ENCODE measurements at places on chromosomes 11 and 22.

DNA sequence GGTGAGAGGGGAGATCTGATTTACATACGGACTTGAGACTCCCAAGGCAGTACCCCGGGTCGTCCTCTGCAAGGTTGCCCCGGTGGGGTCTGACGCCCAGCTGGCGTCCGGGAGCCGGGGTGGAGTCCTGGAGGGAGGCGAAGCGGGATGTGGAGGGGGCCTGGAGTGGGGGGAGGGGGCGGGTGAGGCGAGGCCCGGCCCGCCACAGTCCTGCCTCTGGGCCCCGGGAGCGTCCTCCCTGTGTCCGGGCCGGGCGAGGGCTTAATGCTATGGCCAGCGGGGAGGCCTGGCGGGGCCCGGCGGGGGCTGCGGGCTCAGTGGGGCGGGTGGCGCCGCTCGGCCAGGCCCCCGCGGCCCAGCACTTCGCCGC lies 2.4 kb upstream of the MYBPC3 start:
- no peak for DNase-seq

DNA sequence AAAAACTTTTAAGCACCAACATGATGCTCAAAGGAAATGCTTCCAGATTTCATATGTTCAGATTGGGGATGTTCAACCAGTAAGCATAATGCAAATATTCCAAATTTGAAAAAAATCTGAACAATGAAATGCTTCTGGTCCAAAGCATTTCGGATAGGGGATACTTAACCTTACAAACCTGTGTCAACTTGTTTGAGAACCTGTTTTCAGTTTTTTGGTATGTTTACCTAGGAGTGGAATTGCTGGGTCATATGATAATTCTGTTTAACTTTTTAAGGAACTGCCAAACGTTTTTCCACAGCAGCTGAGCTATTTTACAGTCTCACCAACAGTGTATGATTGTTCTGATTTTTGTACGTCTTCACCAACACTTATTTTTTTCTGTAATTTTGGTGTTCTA lies 23.7 kb downstream of the FAR1 start:
- DNase-seq = no peak

DNA sequence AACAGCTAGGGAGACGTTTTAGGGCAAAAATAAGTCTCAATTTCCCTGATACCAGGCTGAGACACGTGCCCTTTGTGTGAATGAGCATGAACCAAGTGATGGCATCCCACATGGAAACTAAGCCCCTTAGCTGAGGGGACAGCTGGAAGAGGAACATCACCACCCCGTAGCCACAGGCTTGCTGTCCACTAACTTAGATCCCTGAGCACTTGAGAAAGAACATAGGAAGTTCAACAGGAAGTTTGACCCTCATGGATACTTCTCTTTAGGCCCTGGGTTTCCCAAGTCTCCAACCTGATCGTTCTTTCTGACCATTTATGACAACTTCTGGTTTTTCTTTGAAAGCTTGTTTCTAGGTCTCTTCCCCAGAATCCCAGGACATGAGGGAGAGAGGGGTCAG lies 11.6 kb upstream of the CKAP5 start:
- no peak for DNase-seq

DNA sequence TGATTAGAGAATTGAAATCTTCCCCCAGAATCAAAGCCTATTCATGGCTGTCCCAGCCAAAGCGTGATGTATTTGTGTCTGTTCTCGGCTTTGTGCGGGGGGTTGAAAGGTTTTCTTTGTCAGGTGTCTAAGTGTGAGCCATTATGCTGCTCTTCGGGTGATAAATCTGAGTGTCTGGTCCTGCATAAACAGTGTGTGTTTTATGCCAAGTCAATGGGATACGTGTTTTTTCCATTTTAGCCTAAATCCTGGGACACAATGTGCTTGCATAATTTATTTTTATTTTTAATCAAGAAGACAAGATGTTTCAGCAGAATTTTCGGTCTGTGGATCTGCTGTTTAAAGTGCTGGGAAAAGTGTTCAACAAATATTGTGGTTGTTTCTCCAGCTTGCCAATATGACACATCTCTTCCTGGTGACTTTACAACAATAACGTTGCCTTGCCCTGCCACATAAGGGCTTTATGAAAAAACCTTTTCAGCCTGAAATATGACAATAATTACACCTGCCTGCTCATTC lies 267.8 kb downstream of the TBC1D22A start:
- DNase-seq = no peak

DNA sequence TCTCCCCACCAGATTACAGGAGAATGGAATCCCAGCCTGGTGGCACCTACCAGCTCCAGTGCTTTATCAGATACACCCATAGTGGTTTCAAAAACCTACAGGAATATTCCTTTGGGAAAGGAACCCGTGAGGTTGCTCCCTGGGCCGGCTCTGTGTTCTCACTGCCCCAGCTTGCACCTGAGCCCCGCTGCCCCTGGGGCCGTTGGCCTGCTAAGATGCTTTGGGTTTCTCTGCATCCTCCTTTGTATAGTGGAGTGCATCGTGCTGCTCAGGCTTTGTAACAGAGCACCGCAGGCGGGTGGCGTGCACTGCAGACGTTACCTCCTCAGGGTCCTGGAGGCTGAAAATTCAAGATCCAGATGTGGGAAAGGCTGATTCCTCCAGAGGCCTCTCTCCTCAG lies 414.1 kb downstream of the BRD1 start:
- no peak for DNase-seq

DNA sequence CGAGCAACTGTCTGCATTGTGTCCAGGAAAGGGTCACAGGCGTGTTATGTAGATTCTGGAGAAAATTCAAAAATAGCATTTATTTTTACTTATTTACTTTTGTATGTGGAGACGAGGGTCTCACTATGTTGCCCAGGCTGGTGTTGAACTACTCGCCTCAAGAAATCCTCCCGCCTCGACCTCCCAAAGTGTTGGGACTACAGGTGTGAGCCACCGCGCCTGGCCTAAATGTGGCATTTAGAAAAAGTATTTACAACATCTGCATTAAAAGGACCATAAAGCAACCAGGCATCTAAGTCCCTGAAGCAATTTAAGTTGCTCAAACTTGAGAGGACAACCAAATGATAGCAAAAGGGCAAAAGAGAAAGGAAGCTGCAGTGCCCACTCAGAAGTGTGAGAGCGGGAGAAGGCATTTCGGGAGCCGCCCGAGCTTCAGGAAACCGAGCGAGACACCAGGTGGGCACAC lies 595 bp downstream of the TRIM66 start:
- no peak for DNase-seq

DNA sequence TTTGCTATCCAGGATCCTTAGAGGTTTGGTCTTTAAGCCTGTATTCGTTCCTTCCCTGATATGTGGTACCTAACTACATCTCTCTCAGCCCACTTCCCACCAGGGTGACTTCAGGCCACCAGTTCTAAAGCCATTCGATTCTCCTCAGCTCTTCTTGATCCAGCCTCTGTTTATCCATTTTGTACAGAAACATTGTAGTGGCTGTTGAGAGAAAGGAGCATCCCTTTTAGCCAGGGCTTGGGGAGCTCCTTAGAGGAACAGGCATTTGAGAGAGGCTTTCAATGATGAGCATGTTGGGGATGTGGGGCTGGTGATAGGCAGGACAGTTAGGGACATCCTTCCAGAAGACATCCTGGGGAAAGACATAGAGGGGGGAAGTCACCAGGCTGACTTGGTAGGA lies 17.9 kb downstream of the UBE2L3 start:
- no peak for DNase-seq

- no peak for DNase-seq
Observed at GRCh38 chr11:269146-269890, 8.9 kb upstream of the NLRP6 start.

GRCh38 chr22:43018615-43019014 lies 3.7 kb upstream of the PACSIN2 start:
- DNase-seq = no peak

GRCh38 chr11:11215944-11216343 lies 137.1 kb downstream of the CSNK2A3 start:
- no peak for DNase-seq

DNA sequence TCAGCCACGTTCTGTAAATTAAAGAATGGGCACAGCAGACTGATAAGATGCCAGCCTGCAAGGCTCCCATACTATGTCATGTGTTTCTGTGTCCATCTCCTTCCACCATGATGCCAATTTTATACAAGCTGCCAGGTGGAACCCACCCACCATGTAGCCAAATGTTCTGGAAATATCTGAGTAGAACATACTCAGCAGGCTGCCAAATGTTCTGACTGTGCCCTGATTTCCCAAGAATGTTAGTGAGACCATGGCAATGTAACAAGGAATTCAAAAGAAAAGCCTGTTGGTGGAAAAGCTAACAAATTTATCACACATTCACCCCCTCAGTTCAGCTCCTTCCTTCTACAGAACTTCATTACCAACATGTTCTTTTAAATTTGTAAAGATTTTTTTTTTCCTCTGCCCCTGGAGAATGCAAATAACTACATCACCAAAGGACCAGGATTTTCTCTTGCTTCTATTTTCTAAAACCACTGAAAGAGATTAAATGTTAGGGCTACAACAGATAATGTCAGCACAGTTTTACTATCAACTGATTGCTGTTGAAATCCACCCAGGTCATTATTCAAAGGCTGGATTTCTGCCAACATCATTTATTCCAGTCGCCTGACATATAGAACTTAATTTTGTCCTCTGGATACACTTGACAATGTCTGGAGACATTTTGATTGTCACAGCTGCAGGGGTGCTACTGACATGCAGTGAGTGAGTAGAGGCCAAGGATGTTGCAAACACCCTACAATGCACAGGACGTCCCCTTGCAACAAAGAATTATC lies 3.1 kb downstream of the DMC1 start:
- no peak for DNase-seq

DNA sequence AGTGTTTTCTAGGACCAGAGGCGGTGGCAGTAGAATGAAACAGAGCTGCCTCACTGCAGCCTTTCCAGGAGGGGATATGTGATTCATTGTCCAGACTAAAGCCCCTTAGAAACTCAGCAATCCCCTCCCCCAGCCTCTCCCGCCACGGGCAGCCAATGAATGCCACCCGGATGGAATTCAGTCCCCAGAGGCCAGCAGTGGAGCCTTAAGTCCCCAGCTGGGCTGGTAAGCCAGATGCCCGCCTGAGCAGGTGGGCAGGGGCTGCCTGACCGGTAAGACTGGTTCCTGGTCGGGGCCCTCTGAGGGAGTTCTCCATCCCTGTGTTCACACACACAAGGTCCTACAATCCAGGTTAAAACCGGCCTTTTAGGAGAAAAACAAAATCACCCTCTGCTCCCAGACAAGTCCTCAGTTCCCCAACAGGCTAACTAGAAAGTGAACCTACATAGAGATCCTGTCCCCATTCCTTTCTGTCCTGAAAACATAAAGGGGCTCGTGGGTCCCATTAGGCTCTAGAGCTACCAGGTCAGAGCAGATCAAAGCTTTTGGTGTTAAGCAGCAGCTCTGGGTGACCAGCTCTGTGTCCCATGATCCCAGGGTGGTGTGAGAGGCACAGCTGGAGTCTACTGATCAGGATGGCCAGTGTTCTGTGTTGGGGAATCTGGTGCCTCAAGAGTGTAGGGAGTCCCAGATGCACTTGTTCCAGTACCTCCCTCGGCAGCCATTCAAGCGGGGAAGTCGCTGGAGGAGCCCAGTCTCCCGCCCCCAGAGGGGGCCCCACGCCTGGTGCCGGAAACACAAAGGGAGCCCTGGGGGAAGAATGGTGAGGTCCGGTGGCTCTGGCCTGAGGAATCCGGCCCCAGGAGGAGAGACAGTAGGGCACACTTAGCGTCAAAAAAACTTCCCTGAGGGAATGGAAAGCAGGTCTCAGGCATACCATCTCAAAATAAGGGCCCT lies 2.6 kb downstream of the PATZ1 start:
- DNase-seq = no peak

DNA sequence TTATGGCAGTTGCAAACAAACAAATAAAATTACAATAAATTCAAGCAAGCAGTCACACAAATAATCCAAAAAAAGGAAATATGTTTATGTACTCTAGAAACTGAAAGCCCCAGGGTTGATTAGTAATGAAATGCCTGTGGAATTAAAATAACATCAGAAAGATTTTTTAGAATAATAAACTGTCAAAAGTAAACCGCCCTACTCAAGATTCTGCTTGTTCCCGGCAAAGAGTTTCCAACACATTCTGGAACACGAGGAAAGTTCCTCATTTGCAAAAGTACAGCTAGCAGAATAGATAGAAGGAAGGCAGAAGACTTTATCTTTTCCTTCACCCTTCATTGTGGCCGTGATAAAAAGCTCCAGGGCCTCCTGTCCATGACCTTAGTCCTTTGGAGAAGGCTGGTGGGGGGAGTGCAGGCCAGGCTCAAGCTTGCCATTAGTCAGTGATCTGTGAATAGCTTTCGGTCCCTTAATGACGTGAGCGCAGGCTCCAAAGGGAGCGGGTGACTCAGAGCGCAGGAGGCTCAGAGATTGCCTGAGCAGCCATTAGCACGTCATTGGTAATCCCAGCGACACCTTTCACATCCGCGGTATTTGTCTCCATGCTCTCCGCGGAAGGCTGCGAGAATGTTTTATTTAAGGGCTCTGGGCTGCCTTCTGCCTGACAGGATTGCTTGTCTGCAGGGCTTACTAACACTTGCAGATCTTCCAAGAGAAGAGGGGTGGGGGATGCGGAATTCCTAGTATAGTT lies 458.3 kb downstream of the METTL15 start:
- peak; percentile 77 for DNase-seq

GRCh38 chr11:129739339-129739738 lies 76.3 kb upstream of the TMEM45B start:
- no peak for DNase-seq

DNA sequence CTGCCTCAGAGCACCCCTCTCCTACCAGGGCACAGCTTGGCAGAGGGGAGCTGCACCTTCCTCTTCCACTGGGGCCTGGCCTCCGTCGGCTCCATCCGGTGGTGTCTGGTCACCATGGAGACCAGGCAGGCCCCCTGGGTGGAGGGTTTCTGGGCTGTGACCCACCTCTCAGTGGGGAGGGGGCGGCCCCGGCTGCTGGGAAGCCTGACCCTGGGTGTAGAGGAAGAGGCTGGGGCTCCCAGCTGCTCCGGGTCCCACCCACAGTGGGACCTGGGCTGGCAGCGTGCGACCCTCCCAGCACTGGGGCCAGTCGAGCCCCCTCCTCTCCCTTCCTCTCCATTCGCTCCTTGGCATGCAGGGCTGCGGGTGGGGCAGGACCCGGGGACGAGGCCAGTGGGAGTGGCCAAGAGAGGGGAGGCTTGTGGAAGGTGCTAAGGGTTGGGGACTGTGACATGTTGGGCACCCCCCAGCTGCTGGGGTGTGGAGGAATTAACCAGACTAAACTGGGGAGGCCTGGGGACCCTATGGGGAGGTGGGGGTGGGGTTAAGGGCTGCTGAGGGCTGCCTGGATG lies 46.8 kb downstream of the BRSK2 start:
- no peak for DNase-seq

DNA sequence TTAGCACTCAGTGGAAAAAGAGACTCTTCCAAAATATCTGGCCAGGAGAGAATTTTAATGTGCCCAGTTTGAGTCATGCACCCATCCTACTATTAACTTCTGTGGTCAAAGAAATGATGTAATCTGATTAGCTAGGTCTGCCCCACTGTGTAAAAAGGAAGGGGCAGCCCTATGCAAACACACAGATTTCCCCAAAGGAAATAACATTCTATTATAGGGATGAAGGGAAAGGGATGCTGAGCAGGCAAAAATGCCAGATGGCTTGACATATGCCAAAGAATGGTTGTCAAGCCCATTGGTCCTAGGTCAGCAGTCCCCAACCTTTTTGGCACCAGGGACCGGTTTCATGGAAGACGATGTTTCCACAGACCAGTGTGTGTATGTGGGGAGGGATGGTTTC lies 43.3 kb upstream of the PAK1 start:
- no peak for DNase-seq

GRCh38 chr11:69465236-69466000 lies 16.0 kb upstream of the LINC01488 start:
- DNase-seq = no peak
